ENCODE measurements at places on chromosomes 5 and 9.

- DNase-seq = no peak
Measured at GRCh38 chr9:5553211-5553610, 42.9 kb downstream of the PDCD1LG2 start.

- no peak for DNase-seq
Measured at GRCh38 chr9:14401911-14402310, 88.0 kb upstream of the NFIB start.

GRCh38 chr5:150066901-150067396, 19.4 kb downstream of the CSF1R start:
- DNase-seq = no peak

DNA sequence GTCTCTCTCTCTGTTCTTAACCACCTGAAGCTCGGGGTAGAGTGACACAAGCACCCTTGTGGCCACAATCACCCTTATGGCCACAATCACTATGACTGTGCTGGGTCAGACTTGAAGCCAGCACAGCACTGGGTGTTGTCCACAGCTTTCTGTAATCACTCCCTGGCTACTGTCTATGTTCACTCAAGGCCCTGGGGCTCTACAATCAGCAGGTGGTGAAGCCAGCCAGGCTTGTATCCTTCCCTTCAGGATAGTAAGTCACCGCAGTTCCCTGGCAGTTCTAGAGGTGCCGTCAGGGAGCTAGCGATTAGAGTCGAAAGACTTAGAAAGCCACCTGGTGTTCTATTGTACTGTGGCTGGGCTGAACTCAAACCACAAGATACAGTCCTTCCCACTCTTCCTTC, 44.2 kb downstream of the GDA start:
- DNase-seq = no peak

GRCh38 chr5:159779481-159779880, 136.8 kb upstream of the ADRA1B start:
- no peak for DNase-seq

GRCh38 chr9:14396171-14396570, 82.2 kb upstream of the NFIB start:
- no peak for DNase-seq

GRCh38 chr5:140005145-140005591, 37.9 kb downstream of the NRG2 start:
- no peak for DNase-seq

Data from stimulated activated naive CD8-positive, alpha-beta T cell treated with anti-CD3 and anti-CD28 coated beads, Interleukin-15, amount 100 ng/mL, for 72 hours (primary cell).